ENCODE measurements at places on chromosomes 7 and 10.

DNA sequence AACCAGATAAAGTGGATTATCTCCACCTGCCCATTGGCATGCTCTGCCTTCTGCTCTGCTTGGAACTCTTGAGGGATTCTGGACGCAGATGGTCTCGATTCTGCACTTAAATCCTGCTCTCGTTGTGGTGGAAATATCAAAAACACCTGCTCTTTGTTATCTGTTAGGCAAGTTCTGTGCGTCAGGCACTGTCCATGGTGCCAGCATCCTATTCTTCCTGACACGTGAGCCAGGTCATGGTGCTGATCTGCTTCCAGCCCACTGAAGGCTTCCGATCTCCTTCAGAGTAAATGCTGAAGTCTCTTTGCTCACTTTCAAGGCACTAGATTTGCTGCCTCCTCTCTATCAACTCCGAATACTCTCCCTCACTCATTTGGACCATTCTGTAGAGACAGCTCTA is 505.6 kb downstream of the HTR7 start:
- no peak for DNase-seq

GRCh38 chr10:95661818-95662217 is 5.3 kb upstream of the ALDH18A1 start:
- DNase-seq: no peak

DNA sequence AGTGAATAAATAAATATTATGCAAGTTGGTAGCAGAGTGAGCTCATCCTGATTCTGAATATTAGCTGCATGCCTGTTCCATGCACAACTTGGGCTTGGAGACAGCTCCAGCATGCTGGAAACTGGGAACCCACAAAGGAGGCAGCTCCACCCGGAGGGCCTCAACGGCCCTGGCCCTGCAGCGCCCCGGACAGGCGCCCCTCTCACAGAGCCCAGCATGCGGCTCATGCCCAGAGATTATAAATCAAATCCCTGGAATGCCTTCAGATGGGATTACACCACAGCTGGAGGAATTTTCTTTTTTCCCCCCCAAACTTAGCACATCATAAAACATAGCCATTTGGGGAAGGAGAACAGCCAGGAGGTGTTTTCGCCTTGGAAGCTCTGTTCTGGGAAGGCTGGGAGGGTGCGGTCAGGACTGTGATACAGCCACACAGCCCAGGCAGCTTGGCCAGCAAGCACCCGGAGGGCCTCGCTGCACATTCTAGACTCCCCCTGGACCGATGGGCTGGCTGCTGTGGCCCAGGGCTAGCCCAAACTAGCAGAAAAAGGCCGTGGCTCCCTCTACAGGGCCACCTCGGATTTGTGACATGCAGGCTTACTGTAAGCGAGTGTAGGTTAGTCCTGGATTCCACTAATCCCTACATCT is 102.4 kb downstream of the PTPN20 start:
- no peak for DNase-seq

GRCh38 chr10:110207011-110207804 is at the start of gene MXI1:
TSS of gene MXI1 (plus strand) at chr10:110207605. CDS start at chr10:110207809, 204 bp downstream.
- peak; percentile 75 for DNase-seq

DNA sequence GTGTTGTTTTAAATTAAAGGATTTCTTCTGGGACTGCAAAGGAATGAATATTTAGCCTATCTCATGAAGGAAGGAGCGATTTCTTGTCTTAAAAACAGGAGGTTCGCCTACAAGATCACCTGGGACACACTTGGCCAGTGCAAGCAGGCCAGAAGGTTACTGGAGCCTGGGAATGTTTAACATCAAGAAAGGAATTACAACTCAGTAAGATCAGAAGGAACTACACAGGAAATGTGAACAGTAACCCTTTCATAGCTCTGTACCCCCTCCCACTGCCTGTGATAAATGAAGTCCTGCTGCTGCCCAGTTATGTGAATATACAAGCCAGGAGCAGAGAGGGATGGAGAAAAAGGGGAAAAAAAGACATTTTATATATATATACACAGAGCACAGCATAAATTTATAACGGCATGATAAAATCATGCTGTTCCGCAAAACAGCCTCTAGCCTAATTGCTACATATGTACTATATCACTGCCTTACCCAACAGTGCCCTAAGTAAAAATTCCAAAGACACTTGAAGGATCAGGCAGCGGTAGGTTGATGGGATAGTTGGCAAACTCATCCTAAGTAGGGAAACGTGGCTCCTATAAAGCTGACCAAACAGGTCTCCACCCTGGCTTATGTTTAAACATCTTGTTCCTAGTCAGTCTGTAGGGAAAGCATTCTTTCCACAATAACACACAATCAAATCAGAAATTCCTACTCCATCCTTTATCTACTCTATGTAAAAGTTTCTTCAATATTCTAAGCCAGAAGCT is 63.8 kb downstream of the ZNF438 start:
- DNase-seq: no peak

GRCh38 chr10:5447611-5448071 is 35.3 kb downstream of the NET1 start:
- peak; percentile 57 for DNase-seq
